ENCODE measurements at places on chromosomes 13 and 19.

DNA sequence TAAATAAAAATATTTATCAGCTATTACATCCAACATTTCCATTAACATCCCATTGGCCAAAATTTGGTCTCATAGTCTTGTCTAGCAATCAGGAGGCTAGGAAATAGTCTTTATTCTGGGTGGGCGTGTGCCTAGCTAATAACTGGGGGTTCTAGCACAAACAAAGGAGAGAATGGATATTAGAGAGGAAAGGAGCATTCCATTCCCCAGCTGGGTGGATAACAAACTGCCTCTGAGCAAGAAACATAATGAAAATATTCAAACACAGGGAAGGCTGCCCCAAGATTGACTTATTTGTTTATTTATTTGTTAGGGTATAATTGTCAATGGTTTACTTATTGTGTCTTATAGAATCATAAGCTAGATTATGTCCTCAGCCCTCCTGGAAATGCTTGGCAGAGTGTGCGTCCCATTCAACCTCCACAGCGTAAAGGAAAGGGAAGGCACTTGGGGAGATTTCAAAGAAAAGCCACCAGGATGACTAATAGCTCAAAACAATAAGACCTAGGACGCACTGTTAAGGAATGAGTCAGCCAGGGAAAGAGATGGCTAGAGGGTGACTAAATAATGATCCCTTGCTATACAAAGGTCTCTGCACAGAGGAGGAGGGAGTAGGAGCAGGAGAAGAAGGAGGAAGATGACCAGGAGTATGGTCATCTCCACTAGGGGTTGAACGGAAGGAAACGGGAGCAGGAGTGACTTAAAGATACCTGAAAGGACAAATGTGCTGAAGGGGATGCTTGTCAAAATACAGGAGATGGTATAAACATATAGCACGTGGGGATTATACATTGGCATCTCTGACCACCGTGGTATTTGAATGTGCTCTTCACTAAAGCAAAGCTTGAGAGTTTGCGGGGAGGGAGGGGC, 23.5 kb upstream of the USP12 start:
- DNase-seq: no peak

GRCh38 chr19:41691268-41691970, 3.3 kb upstream of the CEACAM7 start:
- peak; percentile 35 for DNase-seq

- DNase-seq: no peak
Observed at GRCh38 chr13:24630121-24630520, 50.1 kb upstream of the ATP12A start.

DNA sequence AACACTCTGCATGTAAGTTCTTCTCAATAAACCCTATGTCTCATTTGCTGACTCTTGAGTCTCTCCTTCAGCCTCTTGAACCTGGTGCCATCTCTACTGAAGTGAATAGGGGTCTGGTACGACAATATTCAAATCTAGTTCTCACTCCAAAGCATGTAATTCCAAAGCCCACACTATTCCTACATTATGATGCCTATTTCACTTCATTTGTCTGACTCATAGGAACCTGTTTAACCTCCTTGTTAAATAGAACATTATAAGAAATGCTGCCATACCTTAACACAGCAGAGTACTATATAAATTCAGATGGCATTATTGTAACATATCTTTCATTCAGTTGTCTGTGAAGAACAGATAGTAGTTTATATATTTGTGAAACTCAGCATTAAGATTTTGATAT, 67.1 kb downstream of the STARD13 start:
- no peak for DNase-seq

DNA sequence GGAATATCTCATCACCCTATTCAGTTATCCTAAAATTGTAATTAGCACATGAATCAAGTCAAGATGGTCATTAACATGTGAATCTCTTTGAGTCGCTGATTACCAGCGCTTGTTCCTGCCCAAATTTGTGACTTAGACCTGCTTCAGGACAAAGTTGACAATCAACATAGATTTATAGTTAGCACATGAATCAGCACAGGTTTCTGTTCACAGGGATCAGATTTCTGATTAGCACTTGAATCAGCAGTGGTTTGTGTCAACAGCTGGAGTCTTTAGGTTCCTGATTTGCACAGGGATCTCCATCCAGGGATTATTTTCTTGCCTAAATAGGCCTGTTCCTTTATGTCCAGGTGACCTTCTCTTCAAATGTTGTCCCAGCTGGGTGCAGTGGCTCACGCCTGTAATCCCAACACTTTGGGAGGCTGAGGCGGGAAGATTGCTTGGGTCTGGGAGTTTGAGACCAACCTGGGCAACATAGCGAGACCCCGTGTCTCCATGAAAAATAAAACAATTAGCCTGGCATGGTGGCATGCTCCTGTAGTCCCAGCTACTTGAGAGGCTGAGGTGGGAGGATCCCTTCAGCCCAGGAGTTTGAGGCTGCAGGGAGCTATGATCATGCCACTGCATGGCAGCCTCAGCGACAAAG, 3.8 kb upstream of the LRFN3 start:
- no peak for DNase-seq

DNA sequence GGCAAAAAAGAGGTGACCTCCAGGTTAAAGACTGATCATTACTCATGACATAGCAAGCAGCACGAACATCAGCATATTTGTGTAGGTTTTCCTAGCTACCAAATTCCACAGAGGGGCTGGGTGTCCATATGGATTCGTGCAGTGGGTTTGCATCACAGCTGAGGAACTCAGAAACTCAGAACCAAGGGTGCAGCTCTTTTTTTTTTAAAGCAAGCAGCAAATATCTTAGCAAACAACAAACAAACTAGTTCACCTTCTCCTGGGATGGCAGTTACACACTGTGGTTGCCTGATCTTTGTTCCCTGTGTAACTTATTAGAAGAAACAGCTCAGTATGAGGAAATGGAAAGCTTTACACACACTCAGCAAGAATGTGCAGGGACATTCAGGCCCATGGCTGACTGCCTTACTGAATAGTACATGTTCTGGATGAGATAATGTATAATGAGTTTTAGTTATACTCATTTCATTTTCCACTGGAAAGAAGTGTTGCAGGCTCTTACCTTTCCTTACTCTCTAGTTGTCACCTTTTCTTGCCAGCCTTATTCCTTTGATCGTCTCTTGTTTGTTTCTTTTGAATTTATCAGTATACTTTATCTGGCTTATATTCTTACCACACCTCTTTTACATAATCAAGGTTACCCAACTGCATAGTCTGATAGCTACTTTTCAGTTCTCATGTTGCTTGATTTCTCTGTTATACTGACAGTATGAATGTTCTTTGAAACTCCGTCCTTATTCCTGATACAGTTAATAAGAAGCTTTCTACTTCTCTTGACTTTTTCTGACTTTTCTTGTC, 4.3 kb downstream of the NDFIP2 start:
- DNase-seq: no peak

GRCh38 chr13:74226791-74227475, 92.7 kb upstream of the KLF12 start:
- no peak for DNase-seq

DNA sequence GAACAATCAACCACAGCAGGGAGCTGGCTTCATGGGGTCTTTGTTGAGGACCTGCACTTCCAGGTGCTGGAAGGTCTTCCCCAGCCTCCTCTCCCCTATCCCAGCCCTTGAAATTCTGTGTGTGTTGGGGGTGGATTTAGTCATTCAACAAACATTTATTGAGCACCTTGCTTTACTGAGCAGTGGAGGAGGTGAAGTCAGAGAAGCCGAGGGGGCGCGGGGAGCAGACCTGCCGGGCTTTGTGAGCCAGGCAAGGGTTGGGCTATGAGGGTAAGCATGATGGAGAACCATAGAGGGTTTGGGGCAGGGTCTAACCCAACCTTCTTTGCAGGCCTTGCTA, 3.5 kb upstream of the C19orf85 start:
- no peak for DNase-seq

DNA sequence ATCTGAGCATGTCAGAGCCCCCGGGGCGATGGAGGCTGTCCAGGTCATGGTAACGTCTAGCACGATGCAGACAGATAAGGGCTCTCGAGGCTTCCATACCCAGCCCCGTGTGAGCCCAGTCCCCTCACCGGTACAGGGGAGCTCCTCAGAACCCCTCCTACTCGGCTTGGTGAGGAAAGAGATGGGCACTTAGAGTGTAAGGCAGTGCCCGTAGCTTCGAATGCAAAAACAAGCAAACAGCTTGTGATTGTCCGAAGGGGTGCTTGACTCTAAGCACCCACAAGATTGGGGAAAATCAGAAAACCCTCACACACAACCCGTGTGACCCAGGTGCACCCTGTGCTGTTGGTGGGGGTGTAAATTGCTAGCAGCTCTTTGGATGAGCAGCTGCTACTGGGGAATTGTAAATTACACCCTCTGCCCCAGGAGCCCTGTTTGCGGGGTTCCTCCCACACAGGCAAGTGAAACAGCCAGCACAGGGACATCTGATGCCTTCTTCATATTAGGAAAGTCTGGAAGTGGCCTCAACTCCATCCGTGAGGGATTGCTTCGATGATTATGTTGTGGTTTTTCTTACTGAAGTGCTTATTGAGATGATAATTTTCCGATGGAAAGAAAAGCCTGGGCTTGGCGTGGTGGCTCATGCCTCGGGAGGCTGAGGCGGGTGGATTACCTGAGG, 918 bp upstream of the PSPN start:
- DNase-seq: no peak

GRCh38 chr13:105598529-105598928, 936.9 kb downstream of the EFNB2 start:
- no peak for DNase-seq

DNA sequence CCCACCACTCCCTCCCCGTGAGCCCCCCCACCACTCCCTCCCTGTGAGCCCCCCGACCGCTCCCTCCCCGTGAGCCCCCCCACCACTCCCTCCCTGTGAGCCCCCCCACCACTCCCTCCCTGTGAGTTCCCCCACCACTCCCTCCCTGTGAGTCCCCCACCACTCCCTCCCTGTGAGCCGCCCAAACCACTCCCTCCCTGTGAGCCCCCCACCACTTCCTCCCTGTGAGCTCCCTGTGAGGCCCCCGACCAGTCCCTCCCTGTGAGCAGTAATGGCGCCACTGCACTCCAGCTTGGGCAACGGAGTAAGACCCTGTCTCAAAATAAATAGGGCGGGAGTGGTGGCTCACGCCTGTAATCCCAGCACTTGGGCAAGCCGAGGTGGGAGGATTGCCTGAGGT, 9.9 kb downstream of the ABCA7 start:
- no peak for DNase-seq

DNA sequence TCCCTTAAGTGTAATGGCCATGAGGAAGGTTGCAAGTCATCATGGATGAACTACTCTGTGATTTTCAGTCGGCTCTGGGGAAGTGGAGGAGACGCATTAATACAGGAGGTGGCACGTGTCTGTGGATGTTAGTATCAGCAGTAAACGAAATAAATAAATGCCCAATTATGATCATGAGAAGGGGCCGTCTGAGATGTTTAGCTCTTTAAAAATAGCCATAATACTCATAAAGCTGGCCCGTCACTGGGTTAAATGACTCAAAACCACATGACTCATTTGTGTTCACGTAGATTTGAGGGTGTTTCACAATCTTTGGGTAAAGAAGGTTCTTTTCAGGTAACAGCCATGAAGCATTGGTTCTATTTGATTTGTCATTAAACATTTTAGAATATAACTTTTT, 620.6 kb downstream of the GPC6 start:
- DNase-seq: no peak

GRCh38 chr13:99386911-99387788, 80.0 kb upstream of the GPR183 start:
- DNase-seq: peak; percentile 71

- DNase-seq: no peak
Observed at GRCh38 chr19:40745402-40745780, 4.9 kb downstream of the ACTMAP start.

DNA sequence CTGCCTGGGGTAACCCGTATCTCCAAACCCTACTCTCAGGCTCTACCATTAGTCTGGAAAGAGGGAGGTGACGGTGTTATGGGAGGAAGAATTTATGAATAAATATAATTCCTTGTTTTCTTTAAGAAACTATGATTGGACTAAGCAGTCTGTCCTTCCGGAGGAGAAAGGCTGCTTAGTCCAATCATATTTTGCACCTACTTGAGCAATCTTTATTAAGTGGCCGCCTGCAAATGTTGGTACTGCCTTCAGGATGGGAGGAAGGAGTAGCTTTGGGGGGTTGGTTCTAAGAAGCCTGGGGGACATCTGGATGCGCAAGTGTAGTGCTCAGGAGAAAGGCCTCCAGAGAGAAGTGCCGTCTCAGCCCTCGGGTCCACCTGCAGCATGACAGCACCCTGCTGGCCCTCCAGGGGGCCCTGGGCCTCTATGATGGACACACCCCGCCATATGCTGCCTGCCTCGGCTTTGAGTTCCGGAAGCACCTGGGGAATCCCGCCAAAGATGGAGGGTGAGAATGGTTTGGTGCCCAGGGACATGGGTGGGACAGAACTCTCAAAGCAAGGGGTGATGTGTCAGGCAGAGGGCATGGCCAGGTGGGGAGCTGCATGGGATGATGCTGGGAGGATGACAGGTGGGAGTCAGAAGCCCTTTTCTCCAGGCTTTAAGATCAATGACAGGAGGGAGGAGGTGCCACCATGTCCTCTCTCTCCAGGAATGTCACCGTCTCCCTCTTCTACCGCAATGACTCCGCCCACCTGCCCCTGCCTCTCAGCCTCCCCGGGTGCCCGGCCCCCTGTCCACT, 4.1 kb downstream of the ACP4 start:
- DNase-seq: no peak

DNA sequence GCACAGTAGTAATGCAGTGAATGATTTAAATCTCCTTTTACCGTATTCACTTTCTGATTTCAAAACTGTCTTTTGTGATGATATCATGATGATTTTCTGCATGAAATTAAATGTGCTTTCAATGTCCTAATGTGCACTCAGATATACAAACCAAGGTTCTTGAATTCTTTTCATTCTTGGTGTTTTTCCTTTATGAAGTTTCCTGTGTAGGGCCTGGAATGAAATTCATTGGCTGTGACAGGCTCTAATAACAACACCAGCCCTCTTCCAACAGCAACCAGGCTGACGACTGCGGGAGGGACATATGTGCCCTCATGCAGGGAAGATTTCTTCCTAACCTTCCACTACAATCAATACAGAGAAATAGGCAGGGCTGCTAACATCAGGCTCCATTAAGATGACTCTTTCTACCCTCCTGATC, 1052.0 kb downstream of the DIAPH3 start:
- no peak for DNase-seq

- no peak for DNase-seq
Observed at GRCh38 chr13:98083507-98083906, 59.4 kb upstream of the FARP1 start.

DNA sequence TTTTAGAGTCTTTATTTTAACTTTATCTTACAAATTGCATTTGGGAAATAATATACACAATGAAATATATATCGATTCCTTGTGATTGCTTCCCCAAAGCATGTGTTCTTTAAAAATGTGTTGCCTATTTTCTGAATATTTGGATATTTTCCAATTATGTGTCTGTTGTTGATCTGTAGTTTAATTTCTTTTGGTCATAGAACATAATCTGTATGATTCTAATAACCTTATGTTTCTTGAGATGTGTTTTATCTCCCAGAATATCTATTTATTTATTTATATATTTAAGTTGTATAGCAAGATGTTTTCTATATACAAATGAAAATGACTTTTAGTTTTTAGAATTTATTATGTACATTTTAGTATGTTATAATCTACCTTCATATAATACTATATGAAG, 710.8 kb upstream of the PCDH20 start:
- no peak for DNase-seq

- no peak for DNase-seq
Observed at GRCh38 chr13:110227864-110228643, 78.9 kb downstream of the COL4A1 start.
